Large intestine (tissue), 12 donors: ENCODE measurements at places on chromosomes 11 and 22. TPM values are rescaled to one million over a fixed set of nuclear protein-coding genes. Genes with fewer than 3 reads are reported as not detected.

GRCh38 chr22:23835484-23836144 is 3.2 kb downstream of the DERL3 start:
- DNase-seq = no peak

DNA sequence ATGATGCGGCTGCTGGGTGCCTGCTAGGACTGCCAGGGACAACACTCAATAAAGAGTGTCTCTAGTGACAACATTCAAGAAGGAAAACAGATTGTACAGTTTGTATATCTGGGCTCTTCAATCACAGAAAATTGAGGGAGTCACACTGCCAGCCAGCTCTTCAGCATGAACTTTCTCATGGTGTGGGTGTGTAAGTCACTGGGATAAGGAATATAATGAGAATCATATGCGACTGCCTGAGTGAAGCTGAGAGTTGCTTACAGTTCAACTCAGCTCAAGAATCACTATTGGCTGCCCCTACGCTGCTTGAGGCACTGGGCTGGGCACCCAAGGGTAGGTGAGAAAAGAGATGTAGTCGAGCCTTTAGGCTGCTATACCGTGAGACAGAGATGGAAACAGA is 328.1 kb upstream of the PITPNB start:
- no peak for DNase-seq

- DNase-seq = no peak
These were observed 15.9 kb upstream of the HYLS1 start for GRCh38 chr11:125871391-125872137.

Gene APOA1
- polyA plus RNA-seq = 4,188 TPM

DNA sequence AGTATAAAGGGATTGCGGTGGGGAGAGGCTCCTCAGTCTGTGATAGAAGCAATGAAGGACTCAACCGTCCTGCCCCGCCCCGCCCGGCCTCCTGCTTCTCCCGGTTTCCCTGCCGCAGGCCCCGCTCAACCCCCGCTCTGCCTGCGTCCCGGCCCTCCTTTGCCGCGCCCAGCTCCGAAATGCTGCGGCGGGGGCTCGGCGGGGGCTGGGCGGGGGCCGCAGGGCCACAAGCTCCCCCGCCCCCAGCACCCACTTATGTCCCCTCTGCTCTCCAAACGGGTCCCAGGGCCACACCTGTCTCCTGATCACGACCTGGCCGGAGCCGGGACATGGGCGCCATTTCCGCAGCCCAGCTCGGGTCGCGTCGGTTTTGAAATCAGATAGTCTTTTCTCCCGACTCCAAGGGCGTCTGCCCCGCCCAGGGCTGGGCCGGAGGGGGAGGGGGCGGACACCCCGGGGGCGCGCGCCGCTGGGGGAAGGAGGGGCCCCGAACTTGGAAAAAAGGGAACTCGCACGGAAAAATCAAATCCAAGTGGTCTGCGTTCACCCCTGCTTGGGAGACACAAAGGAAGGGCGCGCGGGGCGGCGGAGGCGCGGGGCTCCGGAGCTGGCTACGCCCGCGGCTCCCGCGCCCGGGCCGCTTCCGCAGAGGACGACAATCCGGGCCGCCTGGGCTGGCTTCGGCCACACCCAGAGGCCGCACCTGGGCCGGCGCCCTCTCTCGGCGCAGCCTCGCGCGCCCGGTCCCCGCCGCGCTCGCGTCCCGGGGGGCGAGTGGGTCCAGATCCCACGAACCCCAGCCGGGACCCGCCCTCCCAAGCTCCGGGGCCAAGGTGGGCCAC is 70.6 kb upstream of the EP300 start:
- peak; percentile 48 for DNase-seq

DNA sequence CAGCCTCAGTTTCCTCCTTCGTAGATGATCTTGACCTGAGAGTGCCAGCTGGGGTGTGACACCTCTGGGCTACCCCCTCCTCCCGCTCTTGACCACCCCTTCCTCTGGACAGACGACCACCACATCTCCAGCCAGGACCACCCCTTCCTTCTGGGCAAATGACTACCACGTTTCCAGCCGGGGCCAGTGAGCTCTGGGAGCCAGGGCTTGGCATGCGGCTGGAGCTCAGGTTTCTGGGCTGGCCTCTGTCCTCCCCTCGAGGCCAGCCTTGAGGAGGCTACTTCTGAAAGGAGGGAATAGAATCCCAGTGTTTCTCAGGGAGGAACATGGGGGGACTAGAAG is 120.9 kb downstream of the KCNQ1OT1 start:
- no peak for DNase-seq

- no peak for DNase-seq
These were observed 25.9 kb upstream of the SLC5A4 start for GRCh38 chr22:32281072-32281471.

Gene PHLDB1
- 42.1 TPM for polyA plus RNA-seq

Gene MEI1
- polyA plus RNA-seq = 4.4 TPM

Gene GLYATL1
- 10.0 TPM for polyA plus RNA-seq

- no peak for DNase-seq
These were observed 21.5 kb downstream of the C11orf58 start for GRCh38 chr11:16759857-16760508.

DNA sequence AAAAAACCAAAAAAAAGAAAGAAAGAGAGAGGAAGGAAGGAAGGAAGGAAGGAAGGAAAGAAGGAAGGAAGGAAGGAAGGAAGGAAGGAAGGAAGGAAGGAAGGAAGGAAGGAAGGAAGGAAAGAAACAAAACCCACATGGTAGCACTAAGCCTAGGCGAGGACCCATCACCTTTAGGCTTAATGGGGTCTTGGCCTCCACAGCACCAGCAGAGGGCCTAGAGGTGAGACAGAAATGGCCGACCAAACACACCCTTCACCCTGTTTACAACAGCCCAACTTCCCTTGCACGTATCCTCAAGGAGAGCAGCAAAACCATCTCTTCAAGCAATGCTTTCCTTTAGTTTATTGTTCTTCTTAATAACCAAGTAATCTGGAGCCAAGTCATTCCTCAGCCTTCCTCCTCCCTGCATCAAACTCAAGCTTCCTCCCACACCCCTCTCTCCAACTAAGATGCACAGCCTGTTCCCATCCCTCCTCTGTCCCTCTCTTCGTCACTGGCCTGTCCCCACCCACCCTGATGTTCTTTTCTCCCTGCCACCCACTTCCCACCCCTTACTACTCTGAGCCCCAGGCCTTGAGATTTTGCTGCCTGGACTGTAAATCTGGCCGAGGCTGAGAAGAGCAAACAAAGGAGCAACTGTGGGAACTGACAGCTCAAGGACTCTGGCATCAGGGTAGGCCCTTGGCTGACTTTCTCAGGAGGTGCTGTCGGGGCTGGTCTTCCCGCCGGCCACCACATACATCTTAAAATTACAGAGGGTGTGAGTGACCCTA is 26.0 kb downstream of the POU2AF1 start:
- no peak for DNase-seq

GRCh38 chr11:85044911-85045310 is 582.2 kb downstream of the DLG2 start:
- no peak for DNase-seq

Gene OR6Q1
- not detected for polyA plus RNA-seq

GRCh38 chr22:24504956-24505736 is 10.0 kb downstream of the UPB1 start:
- peak; percentile 56 for DNase-seq

- no peak for DNase-seq
These were observed 256.2 kb downstream of the AASDHPPT start for GRCh38 chr11:106333678-106334077.
